ENCODE measurements at places on chromosomes 4 and X. TPM values are rescaled to one million over a fixed set of nuclear protein-coding genes. Genes with fewer than 3 reads are reported as not detected.
A peak's percentile ranks its signal among the peaks of the same experiment; 100 is the strongest.

DNA sequence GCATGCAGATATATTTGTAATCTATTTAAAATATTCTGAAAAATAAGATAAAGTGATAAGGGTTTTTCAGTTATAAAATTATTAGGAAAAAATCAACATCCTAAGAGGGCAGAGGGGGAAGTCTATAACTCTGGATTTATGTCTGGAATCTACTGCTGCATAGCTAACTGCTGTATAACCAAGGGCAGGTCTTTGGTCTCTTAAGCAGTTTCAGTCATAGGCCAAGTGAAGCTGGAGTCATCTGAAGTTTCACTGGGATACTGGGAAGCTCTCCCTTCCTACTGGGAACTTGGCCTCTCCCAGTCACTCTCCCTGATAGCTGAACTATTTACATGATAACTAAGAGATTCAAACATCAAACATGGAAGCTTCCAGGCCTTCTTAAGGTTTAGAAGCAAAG lies 1409.9 kb upstream of the PCDH7 start:
- no peak overlapping the region for H3K4me3 ChIP-seq
- no peak for DNase-seq
- no peaks in the 10 kb centered on the region for H3K4me1 ChIP-seq
- H3K36me3 ChIP-seq: no peaks in the 10 kb centered on the region
- no peak overlapping the region for H3K27ac ChIP-seq
- H3K27me3 ChIP-seq: no peaks in the 10 kb centered on the region

GRCh38 chr4:158122501-158122900 lies 50.3 kb downstream of the GASK1B start:
- no peaks in the 10 kb centered on the region for H3K36me3 ChIP-seq
- no peak overlapping the region for H3K27ac ChIP-seq
- no peak overlapping the region for H3K4me3 ChIP-seq
- H3K4me1 ChIP-seq: no peaks in the 10 kb centered on the region

- peaks cover 3% of the 10 kb centered on the region for H3K36me3 ChIP-seq
- no peak for DNase-seq
- H3K4me3 ChIP-seq: no peak overlapping the region
- H3K4me1 ChIP-seq: no peaks in the 10 kb centered on the region
These were observed 388.6 kb downstream of the PDHA2 start for GRCh38 chr4:96228463-96228862.

GRCh38 chr4:52658641-52659000 lies 480 bp downstream of the USP46 start:
- peak overlapping the region; percentile 72 for H3K27ac ChIP-seq
- no peaks in the 10 kb centered on the region for H3K27me3 ChIP-seq
- peaks cover 7% of the 10 kb centered on the region for H3K4me1 ChIP-seq

Gene ARMCX1
- 29.1 TPM for total RNA-seq

DNA sequence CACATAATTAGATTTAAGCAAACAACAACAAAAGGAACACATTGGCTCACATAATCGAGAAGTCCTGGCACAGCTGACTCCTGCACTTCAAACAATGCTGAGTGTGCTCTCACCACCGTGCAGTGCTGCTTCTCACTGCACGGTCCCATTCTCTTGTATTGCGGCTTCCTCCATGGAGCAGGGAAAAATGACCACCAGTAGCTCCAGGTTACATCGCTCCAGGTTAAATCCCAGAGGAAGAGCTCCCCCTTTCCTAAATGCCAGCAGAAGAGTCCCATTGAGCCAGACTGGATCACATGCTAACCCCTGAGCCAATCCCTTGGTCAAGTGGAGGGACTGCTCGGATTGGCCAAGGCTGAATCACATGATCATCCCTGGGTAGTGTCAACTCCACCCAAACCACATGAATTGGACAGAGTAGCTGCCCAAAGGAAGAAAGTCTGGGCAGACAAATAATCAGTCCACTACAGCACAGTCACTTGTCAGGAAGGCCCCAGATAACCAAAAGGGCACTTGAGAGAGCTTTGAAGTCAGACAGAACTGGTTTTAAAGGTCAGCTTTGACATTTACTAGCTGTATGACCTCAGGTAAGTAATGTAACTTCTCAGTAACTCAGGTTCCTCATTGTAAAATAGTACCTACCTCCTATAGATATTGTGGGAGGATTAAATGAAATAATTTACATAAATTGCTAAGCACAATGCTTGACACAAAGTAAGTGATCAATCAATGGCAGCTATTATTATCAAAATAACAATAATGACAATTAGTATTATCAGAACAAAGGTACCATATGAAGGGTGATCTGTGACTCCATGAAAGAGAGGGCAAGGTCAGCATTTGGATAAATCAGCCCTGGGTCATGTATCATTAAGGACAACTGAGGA lies 14.3 kb downstream of the TEC start:
- no peaks in the 10 kb centered on the region for H3K4me1 ChIP-seq
- H3K27ac ChIP-seq: no peak overlapping the region
- DNase-seq: no peak
- H3K27me3 ChIP-seq: no peaks in the 10 kb centered on the region
- no peaks in the 10 kb centered on the region for H3K36me3 ChIP-seq

DNA sequence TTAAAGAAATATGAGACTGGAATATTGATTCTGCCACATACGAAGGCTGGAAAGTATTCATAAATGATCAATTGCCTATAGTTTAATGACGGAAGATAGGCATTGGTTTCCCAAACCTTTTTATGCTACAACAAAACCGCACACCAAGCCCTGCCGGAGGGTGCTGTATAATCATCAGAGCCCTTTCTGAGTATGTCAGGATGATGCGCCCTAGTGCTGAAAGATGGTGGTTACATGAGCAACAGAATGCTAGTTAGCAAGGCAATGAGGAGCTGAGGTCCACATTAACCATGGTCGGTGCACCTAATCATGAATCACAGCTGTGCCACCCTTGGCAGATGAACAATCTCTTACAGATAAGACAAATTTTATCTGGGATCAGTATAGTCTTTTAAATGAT lies 491.1 kb downstream of the PACRGL start:
- H3K4me3 ChIP-seq: no peak overlapping the region
- H3K27ac ChIP-seq: no peak overlapping the region
- H3K4me1 ChIP-seq: no peaks in the 10 kb centered on the region
- DNase-seq: no peak
- no peaks in the 10 kb centered on the region for H3K27me3 ChIP-seq

GRCh38 chr4:15341733-15342300 lies 86.0 kb upstream of the C1QTNF7 start:
- H3K4me3 ChIP-seq: no peak overlapping the region
- H3K4me1 ChIP-seq: peaks cover 3% of the 10 kb centered on the region
- H3K36me3 ChIP-seq: no peaks in the 10 kb centered on the region
- H3K27ac ChIP-seq: no peak overlapping the region
- no peak for DNase-seq

DNA sequence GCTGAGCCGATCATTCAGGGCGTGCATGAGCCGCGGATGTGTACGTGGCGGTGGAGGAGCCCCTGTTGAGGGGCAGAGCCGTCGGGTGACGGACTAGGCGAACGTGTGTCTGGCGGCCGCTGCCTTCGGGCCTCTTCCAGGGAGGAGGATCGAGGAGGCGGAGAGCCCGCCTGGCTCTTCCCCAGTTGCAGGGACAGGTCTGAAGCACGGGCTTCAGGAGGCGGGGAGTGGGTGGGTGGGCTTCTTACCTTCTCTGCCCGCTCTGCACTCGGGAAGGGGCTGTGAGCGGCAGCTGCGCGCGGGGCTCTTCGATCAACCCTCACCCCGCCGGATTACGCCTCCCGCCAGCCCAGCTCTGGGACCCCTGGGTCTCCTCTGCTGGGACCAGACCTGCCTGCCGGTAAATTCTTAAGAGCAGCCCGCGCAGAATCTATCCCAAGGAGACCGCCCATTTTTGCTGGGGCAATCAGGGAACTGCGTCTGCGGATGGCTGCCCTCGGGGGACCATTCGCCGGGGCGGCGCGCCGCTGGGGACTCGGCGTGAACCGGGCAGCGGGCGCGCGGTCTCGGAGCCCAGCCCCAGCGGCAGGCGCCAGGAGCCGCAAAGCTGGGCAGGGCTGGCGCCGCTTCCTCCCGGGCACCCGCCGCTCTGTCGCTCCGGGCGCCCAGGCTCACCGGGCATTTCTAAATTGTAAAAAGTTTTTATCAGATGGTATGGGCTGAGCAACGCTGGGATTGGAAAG lies 4.9 kb downstream of the PLAC8 start:
- H3K36me3 ChIP-seq: no peaks in the 10 kb centered on the region
- H3K4me3 ChIP-seq: peak overlapping the region; percentile 70
- no peaks in the 10 kb centered on the region for H3K27me3 ChIP-seq

- no peak overlapping the region for H3K27ac ChIP-seq
- no peaks in the 10 kb centered on the region for H3K36me3 ChIP-seq
- H3K4me1 ChIP-seq: no peaks in the 10 kb centered on the region
- H3K4me3 ChIP-seq: no peak overlapping the region
These were observed 79.2 kb upstream of the DDIT4L start for GRCh38 chr4:100269446-100269845.

- no peak for DNase-seq
- no peak overlapping the region for H3K27ac ChIP-seq
- H3K27me3 ChIP-seq: no peaks in the 10 kb centered on the region
- H3K4me1 ChIP-seq: no peaks in the 10 kb centered on the region
- H3K4me3 ChIP-seq: no peak overlapping the region
These were observed 430.8 kb downstream of the ARHGAP24 start for GRCh38 chr4:85905761-85906160.

DNA sequence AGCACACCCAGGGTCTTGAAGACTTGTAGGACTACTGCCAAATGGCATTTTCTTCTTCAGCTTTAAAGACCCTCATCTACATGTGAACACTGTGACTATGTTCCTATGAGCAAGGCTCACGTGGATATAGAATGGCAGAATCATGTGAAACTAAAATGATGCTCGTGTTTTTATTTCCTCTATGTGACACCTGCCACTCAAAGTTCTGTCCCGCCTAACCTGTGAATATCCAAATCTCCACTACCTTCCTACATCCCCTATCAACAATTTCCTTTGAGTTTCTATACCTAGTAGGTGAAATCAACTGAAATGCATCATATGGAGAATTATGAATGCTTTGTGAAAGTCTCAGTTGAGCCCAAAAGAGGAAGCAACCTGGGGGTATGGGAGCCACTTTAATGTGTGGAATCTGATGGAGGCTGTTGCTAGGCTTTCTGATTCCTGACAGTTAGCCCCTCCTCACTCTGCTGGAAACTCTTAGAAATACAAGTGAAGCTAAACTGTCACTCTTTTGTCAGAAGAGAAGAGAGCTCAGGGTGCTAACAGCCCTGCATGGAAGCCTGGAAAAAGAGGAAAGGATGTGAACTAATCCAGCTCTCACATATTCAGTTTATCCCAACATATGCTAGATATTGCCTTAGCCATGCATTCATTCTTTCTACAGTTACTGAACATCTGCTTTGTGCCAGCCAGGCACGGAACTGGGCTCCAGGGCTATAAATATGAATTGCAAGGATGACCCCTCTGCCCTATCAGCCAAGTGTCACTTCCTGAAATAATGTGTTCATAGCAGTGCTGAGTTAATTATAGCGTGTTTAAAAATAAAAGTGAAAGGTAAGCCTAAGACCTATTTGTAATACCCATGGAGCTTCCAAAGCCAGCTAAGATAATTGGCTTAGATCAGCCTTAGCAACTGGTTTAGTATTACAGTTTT lies 11.0 kb downstream of the LHFPL1 start:
- no peak overlapping the region for H3K4me3 ChIP-seq
- no peaks in the 10 kb centered on the region for H3K36me3 ChIP-seq
- DNase-seq: no peak
- H3K27ac ChIP-seq: no peak overlapping the region

DNA sequence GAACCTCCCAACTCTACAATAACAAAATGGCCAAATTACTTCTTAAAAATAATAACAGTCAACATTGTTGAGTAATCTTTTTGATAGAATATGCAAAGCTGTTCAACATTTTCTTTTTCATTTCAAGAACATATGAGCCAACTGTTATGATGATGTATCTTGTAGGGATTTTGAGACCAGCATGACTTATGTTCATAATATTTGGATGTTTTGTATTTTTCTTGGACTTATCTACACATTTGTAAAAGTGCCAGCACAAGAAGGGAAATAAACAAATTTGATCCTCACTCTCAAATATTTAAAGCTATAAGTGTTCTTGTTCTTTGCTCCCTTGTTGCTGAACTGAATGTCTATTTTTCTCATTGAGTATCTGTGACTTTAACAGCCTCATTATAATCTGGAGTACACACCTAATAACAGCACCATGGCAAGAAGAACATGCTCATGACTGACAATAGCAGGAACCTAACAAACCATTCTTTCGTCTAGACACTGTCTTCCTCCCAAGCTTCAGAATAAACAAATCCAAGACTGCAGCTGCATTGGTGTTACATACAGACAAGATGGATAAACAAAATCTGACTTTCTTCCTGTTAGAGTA lies 1049.7 kb downstream of the FAT4 start:
- no peaks in the 10 kb centered on the region for H3K27me3 ChIP-seq
- H3K4me1 ChIP-seq: no peaks in the 10 kb centered on the region
- H3K4me3 ChIP-seq: no peak overlapping the region
- H3K36me3 ChIP-seq: no peaks in the 10 kb centered on the region
- no peak overlapping the region for H3K27ac ChIP-seq

DNA sequence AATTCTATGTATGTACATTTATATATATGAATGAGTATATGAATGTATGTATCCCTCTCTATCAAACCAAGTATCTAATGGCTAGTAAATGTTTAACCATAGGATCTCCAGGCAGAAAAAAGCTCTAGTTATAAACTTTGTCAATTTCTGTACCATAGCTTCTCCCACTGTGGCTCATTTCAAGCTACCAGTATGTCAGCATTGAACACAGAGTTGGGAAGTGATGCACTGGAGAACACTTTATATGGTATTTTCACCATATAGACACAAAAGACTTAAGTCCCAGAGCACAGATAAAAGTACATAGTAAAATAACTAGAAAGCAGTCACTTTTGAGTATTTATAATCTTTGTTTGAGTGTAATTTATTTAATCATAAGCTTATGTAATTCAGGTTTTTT lies 53.9 kb upstream of the ATP8A1 start:
- no peak overlapping the region for H3K27ac ChIP-seq
- no peaks in the 10 kb centered on the region for H3K4me1 ChIP-seq
- H3K36me3 ChIP-seq: no peaks in the 10 kb centered on the region
- no peak overlapping the region for H3K4me3 ChIP-seq
- DNase-seq: no peak
- H3K27me3 ChIP-seq: no peaks in the 10 kb centered on the region

Gene TXK
- not detected for total RNA-seq

Gene PRSS12
- total RNA-seq: 7.1 TPM

- H3K4me3 ChIP-seq: no peak overlapping the region
- no peaks in the 10 kb centered on the region for H3K36me3 ChIP-seq
- no peaks in the 10 kb centered on the region for H3K4me1 ChIP-seq
- H3K27me3 ChIP-seq: no peaks in the 10 kb centered on the region
- DNase-seq: no peak
- H3K27ac ChIP-seq: no peak overlapping the region
These were observed 129.9 kb upstream of the ADGRL3 start for GRCh38 chr4:61070269-61070668.

GRCh38 chr4:127822430-127822829 lies 40.3 kb downstream of the HSPA4L start:
- H3K27me3 ChIP-seq: no peaks in the 10 kb centered on the region
- no peak for DNase-seq
- H3K27ac ChIP-seq: no peak overlapping the region
- H3K4me1 ChIP-seq: no peaks in the 10 kb centered on the region
- no peak overlapping the region for H3K4me3 ChIP-seq
